ENCODE measurements at places on chromosomes 2 and 18.

- DNase-seq, result no peak
Measured at GRCh38 chr2:198720266-198720665, 737.5 kb downstream of the SATB2 start.

DNA sequence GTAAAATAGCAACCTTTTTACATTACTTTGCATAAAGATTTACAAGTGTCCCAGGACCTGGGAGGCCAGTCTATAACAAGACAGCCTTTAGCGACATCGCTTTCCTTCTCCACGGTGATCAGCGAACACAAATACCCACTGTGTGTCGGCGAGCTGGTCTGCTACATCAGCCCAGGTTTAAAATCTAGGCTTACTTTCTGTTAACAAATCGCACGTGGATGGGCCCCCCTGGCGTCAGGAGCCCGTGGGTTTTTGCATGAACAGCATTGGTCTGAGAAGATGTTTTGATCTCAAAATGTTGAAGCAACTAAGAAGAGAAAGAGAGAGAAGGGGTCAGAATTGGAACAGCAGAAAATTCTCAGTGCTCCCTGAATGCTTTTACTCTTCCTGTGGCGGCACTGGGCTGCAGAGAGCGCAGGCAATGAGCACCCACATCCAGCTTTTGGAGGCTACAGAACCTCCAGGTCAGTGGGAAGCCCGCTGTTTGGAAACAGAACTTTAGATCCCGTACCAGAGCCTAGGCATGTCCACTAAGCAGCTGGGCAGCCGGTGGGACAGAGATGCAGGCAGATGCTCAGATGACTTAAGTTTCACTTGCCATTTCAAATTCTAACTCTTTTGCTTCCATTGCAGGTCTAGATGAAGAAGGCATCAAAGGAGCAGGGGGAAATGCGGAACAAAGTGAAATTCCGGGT, 32.9 kb downstream of the CYP27C1 start:
- no peak for DNase-seq

GRCh38 chr2:9217838-9218770, 11.5 kb downstream of the ASAP2 start:
- DNase-seq, result no peak

- DNase-seq, result no peak
Measured at GRCh38 chr2:68251855-68252399, 405 bp downstream of the PPP3R1 start.

DNA sequence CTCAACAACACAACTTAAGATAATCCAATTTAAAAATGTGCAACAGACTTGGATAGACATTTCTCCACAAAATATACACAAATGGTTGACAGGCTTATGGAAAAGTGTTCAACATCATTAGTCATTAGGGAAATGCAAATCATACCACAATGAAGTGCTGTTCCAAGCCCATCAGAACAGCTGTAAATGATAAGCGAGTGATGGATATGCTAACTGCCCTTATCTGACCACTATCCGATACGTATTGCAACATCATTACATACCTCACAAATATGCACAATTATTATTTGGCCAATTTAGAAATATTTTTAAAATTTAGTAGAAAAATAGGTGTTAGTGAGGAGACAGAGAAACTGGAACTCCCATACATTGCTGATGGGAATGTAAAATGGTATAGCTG, 62.2 kb downstream of the PPP4R1 start:
- no peak for DNase-seq
